ENCODE measurements at places on chromosomes 7 and 10.

- no peak for DNase-seq
Observed at GRCh38 chr7:135328053-135328452, 94.4 kb downstream of the STRA8 start.

GRCh38 chr10:129932751-129933433 lies 31.2 kb downstream of the EBF3 start:
- DNase-seq: no peak

DNA sequence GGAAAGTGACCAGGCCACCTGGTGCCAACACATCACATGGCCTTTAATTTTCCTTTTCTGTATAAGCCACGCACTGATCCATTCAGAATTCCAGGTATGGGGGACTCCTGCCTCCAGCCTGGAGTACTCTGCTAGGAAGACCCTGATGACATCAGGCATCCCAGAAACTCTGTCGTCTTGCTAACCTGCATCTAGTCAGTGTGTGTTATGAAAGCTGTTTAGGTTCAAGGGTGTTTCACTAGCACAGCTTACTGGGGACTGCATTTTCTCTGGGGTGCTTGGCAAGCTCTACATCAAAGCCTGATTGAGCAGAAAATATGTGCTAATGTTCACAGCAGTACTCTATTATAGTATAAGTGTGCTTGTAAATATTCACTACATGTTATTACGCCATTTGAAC lies 100.6 kb upstream of the MGMT start:
- no peak for DNase-seq

DNA sequence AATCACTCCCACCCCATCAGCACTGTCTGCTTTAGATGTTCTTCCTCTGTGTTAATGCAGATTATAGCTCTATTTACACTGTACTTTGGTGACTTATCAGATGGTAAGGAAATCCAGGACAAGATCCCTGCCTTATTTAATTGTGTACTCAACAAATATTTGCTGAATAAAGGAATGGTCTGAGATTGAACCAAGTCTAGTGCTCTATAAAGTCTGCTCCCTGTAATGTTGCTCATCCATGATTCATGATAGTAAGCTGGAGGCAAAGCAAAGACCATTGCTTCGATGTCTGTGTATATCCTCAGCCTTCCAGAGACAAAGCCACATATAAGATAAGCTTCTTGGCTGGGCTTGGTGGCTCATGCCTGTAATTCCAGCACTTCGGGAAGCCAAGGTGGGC lies 33.5 kb downstream of the PLCE1 start:
- no peak for DNase-seq

DNA sequence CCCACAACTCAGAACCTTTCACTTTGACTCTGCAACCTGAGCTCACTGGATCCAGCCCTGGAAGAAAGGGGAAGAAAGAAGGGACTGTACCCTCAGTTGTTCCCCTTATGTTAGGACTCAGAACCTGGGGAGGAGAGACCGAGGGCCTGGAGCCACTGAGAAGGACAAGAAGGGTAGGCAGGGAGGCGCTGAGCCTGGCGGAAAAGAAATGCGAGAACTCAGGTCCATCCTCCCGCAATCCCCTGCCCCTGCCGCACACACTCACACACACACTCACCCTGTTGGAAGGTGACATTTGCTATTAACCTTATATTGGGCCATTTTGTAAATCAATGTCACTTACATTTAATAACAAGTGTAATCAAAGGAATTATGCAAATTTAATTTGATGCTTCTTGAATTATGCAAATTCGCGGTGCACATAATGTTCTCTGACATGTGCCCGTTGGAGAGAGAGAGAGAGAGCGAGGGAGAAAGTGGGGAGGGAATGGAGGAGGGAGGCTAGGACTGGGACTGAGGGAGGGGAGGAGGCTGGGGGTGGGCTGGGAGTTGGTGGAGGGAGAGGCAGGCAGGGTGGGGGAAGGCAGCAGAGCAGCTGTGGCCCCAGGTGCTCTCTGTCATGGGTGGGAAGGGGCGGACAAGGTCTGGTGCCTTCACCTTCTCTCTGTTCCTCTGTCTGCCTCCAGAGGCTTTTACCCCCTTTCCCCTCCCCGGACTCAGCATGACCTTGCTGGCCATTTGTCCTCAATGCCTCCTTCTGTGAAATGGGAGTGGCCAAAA lies 99.6 kb upstream of the PAX2 start:
- no peak for DNase-seq

- no peak for DNase-seq
Observed at GRCh38 chr7:100785878-100786277, 41.4 kb downstream of the EPHB4 start.

- DNase-seq: no peak
Observed at GRCh38 chr10:86294346-86295265, 72.0 kb downstream of the GRID1 start.

All from CMK (cell line).